Stimulated activated CD4-positive, alpha-beta T cell treated with anti-CD3 and anti-CD28 coated beads, Interleukin-2, amount 100 ng/mL, for 4 hours (primary cell): ENCODE measurements at places on chromosomes 6 and 20.

- no peak for DNase-seq
Observed at GRCh38 chr20:36217226-36217625, 19.1 kb upstream of the AAR2 start.

DNA sequence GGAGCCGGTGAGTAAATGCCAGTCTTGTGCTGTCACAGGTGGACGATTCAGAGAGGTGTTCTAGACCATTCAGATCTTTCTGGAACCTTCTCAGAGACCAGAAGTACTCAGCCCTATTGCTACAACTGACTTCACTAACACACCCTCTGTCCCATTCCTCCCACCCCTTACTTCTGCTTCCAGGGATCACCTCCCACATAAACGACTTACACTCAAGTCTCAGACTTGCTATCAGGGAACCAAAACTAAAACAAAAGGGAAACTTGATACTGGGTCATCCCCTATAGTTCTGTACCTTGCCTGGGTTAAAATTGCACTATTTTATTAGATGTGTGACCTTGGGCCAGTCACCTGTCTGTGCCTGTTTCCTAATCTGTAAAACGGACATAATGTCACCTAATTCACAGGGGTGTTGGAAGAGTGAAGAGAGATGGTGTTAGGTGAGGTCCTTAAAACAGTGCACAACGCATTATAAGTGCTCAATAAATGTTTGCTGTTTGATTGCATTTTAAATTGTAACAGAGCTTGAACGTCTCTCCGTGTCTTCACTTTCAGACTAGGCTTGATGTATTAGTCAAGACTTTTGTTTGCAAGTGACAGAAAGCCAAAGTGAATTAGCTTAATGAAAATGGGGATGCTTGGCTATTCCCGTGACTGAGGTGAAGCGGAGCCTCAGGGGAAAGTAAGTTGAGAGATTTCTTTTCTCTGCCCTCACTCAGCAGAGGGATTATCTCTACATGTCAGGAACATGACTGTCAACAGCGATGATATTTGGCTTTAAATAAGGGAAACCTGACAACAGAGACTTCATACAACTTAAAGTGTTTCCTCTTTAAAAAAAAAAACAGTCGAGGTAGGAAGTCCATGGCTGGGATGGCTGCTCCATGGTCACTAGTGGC is 3.0 kb upstream of the SRXN1 start:
- DNase-seq, result no peak

- no peak for DNase-seq
Observed at GRCh38 chr6:36698871-36699271, 1.2 kb downstream of the RAB44 start.

GRCh38 chr6:151452750-151453427 is 963 bp upstream of the RMND1 start:
- DNase-seq, result no peak

DNA sequence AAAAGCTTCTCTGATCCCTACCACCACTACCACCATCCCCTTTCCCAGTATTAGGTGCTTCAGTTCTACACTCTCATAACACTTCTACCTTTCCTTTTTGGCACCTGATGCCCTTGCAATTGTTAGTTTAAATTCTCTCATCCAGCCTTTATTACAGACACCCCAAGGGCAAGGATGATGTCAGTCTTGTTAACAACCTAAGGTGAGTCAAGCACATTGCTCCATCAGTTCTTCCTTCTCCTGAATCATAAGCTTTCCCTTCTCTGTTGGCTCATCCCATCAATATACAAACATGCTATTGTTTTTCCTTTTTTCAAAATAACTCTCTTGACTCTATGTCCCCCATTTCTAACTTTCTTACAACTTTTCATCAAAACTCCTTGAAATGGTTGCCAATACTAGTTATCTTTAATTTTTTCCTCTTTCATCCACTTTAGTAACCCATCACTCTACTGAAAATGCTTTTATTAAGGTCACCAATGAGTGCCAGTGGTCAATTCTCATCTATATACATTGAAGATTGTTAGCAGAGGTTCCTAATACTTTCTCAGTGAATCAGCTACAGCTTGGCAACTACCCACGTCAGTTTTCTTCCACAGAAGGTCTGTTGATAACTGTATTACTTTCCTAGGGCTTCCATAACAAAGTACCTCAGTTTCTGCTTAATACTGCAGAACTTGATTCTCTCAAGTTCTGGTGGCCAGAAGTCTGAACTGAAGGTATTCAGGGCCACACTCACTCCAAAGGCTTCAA is 97.1 kb upstream of the FLRT3 start:
- DNase-seq, result no peak

GRCh38 chr6:49531774-49532569 is 18.5 kb upstream of the C6orf141 start:
- DNase-seq, result no peak

GRCh38 chr6:31531162-31531561 is 2.4 kb downstream of the MCCD1 start:
- no peak for DNase-seq

- DNase-seq, result no peak
Observed at GRCh38 chr6:1778686-1779235, 169.0 kb downstream of the FOXC1 start.

- no peak for DNase-seq
Observed at GRCh38 chr6:92541448-92542060, 877.8 kb downstream of the EPHA7 start.

DNA sequence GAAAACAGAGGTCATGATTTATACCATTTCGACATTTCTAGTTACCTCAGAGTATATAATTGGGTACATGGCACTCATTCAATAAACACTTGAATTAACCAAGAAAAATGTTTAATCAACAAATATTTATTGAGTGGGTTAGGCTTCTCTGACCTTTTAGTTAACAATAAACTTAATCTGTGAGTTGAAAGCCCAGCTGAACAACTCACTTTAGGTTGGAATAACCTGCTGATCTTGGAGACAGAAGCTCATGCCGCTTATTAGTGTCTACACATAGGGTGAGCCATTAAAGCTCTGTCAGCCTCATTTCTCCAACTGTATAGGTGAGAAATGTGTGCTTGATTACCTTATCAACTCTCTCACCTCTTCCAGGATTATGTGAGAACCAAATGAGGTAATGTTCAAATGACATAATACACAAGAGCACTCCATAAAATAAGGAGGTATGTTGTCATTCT is 98.2 kb upstream of the DTNBP1 start:
- no peak for DNase-seq

GRCh38 chr6:166949528-166950442 is 6.6 kb downstream of the RNASET2 start:
- no peak for DNase-seq

GRCh38 chr6:79671600-79672266 is 40.6 kb downstream of the SH3BGRL2 start:
- DNase-seq, result peak; percentile 50

DNA sequence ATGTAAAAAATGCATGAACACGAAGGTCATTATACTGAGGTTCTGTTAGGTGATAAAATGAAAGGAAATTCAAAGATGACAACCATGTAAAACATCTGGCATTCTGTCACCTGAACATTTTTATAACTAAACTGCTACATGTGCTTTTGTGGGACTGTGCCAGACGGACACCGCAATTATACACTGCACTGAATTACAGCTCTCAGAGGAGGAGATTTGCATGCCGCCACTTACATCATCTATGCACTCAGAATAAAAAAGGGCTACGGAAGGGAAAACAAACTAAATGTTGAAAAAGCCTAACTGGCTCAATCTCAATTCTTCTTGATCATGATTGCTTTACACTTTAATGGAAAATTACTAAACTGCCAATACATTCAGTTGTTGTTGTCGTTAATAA is 614.0 kb upstream of the EYS start:
- no peak for DNase-seq

DNA sequence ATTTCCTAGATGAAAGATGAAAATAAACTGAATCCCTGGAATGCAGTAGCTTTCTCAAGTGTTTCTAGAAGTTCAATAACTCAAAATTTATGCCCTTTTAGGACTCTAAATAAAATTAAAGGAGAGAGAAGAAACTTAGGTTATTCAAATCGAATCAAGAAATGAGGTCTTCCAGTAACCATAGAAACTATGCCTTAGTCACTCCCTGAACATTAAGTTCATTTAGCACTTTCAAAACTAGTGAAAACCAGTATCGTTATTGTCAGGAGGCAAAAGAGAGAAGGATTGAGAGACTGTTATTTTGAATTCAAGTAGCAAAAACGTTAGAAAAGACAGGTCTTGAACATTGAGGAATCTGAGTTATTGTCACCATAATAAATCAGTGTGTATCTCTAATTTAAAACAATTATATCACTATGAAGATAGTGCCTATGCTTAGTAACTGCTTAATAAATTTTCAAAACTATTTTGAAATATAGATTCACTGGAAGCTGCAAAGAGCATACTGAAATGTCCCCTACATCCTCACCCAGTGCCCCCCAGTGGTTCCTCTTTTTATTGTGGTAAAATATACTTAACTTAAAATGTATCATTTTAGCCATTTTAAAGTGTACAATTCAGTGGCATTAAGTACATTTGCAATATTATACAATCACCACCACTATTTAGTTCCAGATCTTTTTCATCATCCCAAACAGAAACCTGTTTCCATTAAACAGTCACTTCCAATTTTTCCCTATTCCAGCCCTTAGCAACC is 4.6 kb downstream of the RPP21 start:
- DNase-seq, result no peak

DNA sequence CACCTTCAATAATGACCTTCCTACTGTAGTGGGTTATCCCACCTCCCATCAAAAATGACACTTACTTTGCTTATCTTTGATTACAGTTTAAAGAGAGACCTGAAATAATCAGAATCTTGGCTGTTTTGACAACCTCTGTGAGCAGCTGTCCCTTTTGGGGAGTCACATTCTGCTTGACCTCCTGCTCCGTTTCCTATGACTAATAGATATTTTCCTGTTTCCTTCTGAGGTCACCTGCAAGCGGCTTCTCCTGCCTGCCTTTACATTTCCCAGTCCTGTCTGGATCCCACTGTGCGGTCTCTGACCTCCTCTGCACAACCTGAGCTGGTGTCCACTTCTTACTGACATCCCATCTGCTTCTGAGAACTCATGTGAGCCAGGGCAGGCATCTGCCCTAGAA is 54.2 kb downstream of the TRAM2 start:
- DNase-seq, result no peak

DNA sequence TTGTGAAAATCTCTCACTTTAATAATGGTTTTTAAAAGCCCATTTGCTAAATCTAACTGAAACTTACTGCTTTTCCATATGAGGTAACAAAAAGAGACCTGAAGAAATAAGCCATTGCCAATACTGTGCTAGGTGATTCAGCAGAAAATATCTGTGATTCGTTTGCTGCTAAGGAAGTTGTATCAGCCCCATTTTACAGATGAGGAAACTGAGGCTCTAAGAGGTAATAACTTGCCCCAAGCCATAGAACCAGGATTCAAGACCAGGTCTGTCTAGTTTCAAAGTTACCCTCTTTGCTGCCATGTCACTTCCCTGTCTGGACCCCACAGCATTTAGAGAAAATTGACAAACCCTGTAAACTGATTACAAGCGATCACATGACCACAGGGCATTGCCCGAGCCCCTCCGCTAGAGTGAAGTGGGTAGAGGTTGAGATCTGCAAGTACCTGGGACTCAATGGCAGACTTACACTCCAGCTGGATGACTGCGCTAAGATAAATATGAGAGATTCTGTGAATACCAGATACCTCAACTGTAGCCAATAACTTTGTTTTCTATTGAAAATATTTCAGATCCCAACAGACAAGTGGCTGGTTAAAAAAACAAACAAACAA is 69.3 kb downstream of the TNFRSF21 start:
- DNase-seq, result no peak

- DNase-seq, result no peak
Observed at GRCh38 chr6:159739341-159739740, 12.0 kb downstream of the WTAP start.

GRCh38 chr6:123520217-123520616 is 116.5 kb downstream of the TRDN start:
- no peak for DNase-seq

GRCh38 chr20:48722737-48723191 is 105.0 kb downstream of the PREX1 start:
- no peak for DNase-seq

DNA sequence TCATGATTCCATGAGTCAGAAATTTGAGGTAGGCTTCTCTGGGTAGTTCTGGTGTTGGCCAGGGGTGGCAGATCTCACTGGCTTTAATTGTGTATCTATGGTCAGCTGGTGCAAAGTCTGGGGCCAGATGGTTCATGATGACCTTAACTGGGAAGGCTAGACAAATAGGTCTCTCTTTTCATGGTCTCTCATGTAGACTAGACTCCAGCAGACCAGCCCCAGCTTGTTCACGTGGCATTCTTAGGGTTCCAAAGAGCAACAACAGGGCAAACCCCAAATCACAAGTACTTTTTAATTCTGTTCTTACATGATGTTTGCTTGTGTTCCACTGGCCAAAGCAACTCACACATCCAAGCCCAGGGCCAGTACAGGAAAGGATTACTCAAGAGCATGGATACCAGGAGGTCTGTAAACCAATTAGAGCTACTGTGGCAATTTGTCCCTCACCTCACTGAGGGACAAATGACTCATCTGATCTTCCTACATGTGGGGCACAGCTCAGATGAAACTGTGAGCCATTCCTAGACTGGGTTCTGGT is 79.5 kb upstream of the PBOV1 start:
- no peak for DNase-seq

- DNase-seq, result no peak
Observed at GRCh38 chr6:82268301-82268846, 20.8 kb upstream of the IBTK start.
